ENCODE measurements at places on chromosomes 6 and 20.

DNA sequence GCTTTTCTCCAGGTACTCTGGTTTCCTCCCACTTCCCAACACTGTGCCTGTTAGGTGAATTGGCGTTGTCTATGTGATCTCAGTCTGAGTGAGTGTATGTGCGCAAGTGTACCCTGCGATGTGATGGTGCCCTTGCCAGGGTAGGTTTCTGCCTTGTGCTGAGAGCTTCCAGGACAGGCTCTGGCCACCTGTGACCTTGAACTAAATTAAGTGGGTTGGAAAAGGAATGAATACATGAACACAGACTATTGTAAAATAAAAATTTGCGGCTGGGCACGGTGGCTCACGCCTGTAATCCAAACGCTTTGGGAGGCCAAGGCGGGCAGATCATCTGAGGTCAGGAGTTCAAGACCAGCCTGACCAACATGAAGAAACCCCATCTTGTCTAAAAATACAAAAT lies 678.0 kb downstream of the DHX35 start:
- DNase-seq, result no peak

- no peak for DNase-seq
Measured at GRCh38 chr6:83226517-83226916, 33.4 kb downstream of the RWDD2A start.

GRCh38 chr20:53534037-53534436 lies 59.6 kb downstream of the ZNF217 start:
- DNase-seq, result no peak

GRCh38 chr6:113276601-113277000 lies 580.5 kb upstream of the MARCKS start:
- no peak for DNase-seq

GRCh38 chr20:19885939-19886660 lies 128.0 kb downstream of the RIN2 start:
- no peak for DNase-seq

DNA sequence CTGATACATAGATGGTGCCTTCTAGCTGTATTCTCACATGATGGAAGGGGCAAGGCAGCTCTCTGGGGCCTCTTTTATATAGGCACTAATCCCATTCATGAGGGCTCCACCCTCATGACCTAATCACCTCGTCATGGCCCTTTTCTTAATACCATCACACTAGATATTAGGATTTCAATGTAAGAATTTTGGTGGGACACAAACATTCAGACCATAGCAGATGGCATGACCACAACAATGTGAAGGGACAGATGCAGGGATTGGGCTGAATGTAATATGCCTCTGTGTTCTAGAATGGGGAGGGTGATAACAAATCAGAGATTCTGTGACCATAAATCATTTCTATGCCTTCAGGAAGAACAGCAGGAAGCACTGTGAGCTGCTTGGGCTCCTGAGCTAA lies 145.8 kb downstream of the LCA5 start:
- DNase-seq, result no peak

GRCh38 chr6:143261899-143262436 lies 188.5 kb downstream of the ADAT2 start:
- DNase-seq, result no peak

- no peak for DNase-seq
Measured at GRCh38 chr6:30759575-30760239, 15.4 kb upstream of the IER3 start.

- no peak for DNase-seq
Measured at GRCh38 chr6:11431455-11431937, 106.1 kb upstream of the TMEM170B start.

Measured in NCI-H748 treated with DMSO at 0.1 percent for 48 hours (cell line).